IMR-90 (cell line): ENCODE measurements at places on chromosomes 3 and 15. TPM values are rescaled to one million over a fixed set of nuclear protein-coding genes. Genes with fewer than 3 reads are reported as not detected.
A peak's percentile ranks its signal among the peaks of the same experiment; 100 is the strongest.

DNA sequence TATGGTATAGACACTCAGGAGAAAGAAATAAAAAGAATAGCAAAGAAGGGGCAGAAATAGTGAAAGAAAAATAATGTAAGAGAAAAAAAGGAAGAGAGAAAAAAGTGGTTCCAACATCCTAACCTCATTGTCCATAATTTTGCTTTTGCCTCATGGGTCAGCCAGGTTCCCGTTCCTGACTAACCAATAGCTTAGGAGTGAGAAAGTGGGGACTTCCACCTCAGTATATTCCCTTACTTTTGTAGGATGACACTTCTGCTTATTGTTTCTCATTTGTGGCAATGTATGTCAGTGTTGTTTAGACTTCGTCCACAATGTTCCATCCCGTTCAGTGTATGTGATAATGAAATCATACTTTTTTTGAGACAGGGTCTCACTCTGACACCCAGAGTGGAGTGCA is 9.3 kb upstream of the SLC12A8 start:
- DNase-seq = no peak

- DNase-seq = no peak
Observed at GRCh38 chr3:95280711-95281352, 1218.0 kb downstream of the NSUN3 start.

GRCh38 chr3:46847744-46848143 is 15.5 kb downstream of the MYL3 start:
- no peak for DNase-seq

DNA sequence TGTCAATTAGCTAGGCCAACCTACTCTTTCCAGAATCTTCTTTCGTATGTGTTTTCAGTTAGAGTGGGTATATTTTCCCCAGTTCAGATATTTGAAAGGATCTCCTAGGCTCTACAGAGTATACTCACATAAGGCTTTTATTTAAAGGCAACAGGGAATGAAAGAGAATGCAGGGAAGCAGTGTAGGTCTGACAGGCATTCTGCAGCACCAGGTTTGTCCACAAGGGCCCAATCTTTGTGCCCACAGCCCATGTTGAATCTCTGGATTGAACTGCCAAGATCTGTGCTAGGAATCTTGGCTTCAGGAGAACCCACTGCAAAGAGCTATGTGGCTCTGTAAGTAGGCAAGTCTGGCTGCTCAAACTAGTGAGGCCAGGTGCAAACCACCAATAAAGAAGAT is 24.2 kb upstream of the GALNT15 start:
- DNase-seq = no peak

DNA sequence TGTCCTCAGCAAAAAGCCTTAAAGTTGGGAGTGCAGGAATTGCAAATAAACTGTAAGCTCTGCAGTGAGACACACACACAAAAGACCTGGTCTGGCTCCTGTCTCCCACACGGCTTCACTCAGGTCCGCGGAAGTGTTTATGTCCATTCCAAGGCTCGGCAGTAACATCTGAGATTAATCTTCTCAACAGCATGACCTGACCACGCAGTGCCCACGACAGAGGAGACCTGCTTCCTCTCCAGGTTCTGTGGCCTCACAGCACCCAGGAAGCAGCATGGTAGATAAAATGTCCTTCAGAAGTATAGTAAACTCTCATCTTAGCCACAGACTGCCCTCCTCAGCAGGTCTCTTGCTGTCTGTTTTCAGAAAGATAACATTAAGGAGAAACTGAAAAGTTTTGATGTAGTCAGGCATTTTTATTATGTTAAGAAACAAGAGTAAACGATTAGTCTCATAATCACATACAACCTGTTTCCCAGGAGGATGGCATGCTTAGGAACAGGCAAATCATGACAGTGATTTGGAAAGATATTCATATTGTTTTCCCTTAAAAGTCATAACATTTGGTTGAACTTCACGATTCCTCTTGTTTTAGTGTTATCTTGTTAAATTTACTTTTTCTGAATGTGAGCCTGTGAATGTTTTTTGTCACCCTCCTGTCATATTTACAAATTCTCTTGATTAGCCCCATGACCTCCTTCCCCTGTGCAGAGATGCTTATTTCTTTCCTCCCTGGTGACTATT is 34.6 kb downstream of the CD200R1L start:
- DNase-seq = no peak

GRCh38 chr3:4406746-4407568 is 60.1 kb downstream of the SUMF1 start:
- peak; percentile 37 for DNase-seq

DNA sequence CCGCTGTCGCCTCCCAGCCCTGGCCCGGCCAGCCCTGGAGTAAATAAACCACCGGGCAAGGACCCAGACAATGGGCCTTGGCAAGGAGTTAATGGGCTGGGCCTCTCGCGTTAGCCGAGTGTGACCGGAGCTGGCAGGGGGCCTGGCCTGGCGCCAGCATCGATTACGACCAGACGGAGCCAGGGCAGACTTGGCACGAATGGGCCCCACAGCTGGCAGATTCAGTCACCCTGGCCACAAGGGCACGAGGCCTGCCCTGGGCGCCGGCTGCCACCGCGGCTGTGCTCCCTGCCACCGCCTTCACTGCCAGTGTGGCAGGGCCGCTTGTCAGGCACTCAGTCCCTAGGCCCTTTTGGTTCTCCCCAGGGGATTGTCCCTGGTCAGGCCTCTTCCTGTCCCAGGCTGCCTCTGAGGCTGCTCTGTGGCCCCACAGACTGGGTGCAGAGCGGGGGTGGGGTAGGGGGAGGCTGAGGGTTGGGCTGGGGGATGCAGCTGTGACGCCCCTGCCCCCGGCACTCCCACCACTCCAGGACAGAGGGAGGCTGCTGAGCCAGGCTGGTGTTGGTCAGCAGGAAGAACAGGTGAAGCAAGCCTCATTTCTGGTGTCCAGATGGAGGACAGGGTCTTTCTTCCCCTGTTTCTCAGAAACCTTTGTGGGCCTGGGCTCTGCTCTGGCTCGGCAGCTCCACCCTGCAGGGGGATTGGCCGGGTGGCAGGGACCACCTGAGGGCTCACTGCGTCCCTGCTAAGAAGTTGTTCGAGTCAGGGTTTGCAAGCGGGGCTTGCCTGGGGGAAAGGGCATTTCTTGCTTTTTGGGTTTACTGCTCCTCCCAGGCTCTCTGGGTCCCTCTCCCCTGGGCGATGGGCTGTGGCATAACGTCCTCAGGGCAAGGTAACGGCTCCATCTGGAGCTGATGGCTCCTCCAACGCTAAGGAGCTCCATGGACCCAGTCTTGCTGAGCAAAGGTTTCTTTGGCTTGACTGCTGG is 30.5 kb upstream of the SRP14 start:
- no peak for DNase-seq

- DNase-seq = no peak
Observed at GRCh38 chr3:117434661-117435412, 725.3 kb downstream of the TUSC7 start.

DNA sequence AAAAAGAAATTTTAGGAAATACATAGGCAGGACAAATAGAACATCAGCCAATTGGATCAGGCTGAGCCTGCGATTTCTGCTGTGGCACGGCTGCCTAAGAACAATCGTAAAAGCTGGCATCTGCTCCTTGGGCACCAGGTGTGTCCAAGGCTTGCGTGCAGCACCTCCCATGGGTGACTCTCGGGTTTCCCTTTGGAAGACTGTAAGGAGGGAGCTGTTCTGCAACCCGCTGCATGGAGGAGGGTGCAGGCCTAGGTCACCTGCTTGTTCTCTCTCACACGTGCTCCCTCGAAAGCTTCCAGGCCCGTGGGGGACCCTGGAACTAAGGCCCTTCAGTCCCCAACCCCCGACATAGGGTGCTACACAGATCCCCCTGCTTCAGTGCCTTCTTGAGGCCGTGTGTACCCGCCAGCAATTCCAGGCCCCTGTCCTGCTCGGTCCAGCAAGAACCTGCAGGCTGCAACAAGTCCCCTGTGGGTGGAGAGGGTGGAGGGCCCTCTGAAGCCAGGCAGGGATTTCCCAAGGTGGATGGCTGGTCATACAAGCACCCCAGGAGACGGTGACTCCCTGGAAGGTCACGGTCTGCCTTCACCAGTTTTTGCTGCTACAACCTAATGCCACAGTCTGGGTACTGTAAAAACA is 3.4 kb downstream of the GP9 start:
- no peak for DNase-seq

GRCh38 chr15:77503764-77504163 is 83.1 kb downstream of the HMG20A start:
- DNase-seq = no peak

- peak; percentile 57 for DNase-seq
Observed at GRCh38 chr15:91849749-91850161, 3.8 kb upstream of the SLCO3A1 start.

DNA sequence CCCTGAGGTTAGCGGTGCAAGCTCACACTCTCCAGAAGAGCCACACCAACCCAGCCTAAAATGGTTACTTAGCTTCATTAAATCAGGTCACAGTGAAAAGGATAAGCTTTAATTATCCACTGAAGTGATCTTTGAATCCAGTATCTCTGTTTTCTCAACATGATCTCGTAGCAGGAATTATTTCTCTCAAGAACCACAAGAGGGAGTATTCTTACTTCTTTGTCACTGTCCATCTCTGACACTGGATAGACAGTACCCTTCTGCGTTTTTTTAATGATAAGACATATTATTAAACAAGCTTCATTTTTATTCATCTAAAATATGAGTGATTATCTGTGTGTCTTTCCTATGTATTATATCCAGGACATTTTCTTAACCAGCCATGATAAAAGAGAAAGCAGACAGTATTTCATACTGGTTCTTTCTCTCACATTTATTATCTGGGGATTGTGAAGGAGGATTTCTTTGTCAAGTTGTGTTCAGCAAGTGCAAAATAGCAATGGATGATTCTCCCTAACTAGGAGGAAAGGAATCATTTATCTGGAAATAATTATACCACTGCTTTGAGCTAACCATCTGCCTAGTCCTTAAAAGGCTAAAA is 105.4 kb upstream of the CCDC54 start:
- DNase-seq = peak; percentile 61

DNA sequence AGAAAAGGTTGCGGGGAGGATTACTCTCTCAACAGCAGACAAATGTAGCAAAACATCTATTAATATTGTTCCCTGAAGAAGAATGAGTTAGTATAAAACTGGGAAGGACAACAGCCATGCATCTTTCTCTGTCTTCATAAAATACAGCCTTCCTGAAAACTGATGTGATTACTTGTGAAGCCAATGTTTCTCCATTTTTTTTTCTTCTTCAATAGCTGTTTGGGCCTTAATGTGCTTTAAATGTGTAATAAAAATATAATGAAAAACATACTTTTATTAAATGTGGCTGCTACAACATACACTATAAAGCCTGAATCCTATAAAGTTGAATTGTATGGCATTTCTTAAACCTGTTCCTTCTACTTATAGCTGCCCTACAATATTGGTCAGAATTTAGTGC is 146.3 kb upstream of the LMCD1 start:
- no peak for DNase-seq

GRCh38 chr15:48423896-48424475 is 92.8 kb downstream of the DUT start:
- peak; percentile 72 for DNase-seq

DNA sequence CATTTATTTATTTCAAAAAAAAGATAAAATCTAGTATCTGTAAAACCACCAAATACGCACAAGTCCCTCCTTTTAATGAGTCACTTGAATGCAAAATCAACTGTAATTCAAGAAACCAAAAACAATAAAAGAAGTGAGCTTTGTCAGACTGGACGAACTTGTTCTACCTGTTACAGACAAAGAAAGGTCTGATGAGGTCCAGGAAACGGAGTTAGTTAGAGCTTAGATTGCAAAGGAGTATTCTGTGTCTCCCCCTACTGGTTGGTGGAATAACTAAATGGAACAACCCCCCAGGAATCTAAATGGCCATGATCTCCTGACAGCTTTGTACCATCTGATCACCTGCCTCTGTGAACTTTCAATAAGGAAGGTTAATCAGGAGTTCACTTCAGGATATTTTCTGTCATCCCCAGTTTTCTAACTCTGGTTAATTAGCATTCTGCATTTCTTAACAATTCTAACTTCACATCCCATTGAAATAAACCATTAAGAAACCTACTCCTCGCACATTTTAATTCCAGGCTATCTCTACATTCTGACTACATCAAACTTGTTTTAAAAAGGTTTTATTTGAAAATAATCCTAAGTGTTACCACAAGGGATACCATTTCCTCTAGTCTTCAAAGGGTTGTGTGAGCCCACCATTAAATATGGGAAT is 333.0 kb upstream of the SATB1 start:
- no peak for DNase-seq

DNA sequence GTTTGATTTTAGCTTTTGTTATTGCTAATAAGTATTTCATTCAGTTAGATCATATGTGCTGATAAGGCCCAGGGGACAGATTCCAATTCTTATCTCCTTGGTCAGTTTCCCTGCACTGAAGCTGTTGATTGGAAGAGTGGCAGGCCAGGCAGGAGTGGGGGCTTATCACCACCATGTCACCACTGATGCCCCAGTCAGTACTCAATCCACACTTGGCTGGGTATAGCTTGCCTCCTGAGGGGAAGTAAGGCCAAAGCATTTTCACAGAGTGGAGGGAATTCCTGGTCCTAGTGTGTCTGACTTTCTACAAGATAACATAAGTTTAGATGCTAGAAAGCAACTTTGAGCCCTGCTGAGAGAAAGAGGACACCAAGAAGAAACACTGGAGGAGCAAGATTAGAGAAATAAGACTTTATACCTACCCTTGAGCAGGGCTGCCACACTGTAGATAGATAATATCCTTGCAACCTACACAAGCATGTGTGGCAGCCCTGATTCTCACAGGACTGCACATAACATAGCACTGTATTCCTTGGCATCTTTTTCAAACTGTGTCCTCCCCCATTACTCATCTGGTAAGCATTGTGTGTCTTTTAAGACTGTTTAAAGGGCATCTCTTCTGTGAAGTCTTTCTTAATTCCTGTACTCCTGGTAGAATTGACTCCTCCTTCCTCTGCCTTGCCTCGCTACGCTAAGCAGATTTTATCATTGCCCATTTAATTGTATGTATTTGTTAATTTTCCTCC is 24.3 kb downstream of the OXNAD1 start:
- peak; percentile 40 for DNase-seq

DNA sequence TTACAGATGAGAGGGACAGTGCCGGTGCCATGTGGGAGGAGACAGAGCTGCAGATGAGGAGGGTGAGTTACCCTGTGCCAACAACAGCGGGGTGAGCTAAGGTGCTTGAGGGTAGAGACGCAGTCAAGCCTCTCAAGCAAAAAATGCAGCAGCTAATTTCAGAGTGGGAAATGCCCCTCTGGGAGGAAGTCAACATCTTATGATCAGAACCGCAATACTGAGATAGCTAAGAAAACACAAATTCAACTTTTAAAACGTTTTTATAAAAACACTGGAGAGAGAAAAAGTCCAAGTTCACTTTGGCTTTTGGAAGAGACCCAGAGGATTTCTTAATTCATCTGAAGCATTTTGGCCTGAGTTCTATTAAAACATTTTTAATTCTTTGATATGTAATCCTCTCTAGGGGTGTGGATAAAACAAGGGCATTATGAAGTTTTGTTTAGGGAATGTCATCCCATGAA is 319.2 kb downstream of the SLC9A9 start:
- DNase-seq = no peak

- DNase-seq = no peak
Observed at GRCh38 chr3:189739378-189739777, 108.2 kb downstream of the TP63 start.

- DNase-seq = no peak
Observed at GRCh38 chr3:171622126-171622525, 161.9 kb upstream of the TNIK start.

The ARHGEF26 gene
- 1.6 and 2.3 TPM in 2 replicates for polyA plus RNA-seq

The POLQ gene
- 1.7 and 1.8 TPM in 2 replicates for polyA plus RNA-seq

The MYO5C gene
- polyA plus RNA-seq = 0.03 and 0.07 TPM in 2 replicates

The CISH gene
- polyA plus RNA-seq = 4.0 and 4.6 TPM in 2 replicates

The TMEM158 gene
- 16.4 and 23.3 TPM in 2 replicates for polyA plus RNA-seq

The SATB1 gene
- polyA plus RNA-seq = 7.3 and 10.7 TPM in 2 replicates

The UBE2E1 gene
- polyA plus RNA-seq = 72.0 and 91.6 TPM in 2 replicates

The HESX1 gene
- polyA plus RNA-seq = 0.65 and 0.82 TPM in 2 replicates

The CXCR6 gene
- polyA plus RNA-seq = not detected in 2 replicates
